ENCODE measurements at places on chromosomes 2 and 18.
A peak's percentile ranks its signal among the peaks of the same experiment; 100 is the strongest.

DNA sequence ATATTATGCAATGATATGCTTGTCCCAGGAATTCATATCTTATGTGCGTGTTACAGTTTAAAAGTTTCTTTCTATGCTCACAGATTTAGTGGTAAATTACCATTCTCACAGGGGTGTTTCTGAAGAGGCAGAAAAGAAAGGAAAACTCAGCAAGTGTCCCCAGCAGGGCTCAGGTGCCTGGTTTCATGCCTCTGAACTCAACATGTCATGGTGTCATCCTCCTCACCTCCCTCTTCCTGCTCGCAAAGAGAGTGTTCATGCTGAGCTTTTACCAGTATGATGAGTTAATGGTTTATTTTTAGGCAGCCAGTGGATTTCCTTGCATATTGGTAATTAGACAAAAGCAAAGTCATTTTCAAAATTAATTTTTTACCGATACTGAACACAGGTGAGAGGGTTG, 492.9 kb upstream of the ZEB2 start:
- DNase-seq = no peak

- no peak for DNase-seq
These were observed 245.0 kb upstream of the FN1 start for GRCh38 chr2:215680605-215681598.

DNA sequence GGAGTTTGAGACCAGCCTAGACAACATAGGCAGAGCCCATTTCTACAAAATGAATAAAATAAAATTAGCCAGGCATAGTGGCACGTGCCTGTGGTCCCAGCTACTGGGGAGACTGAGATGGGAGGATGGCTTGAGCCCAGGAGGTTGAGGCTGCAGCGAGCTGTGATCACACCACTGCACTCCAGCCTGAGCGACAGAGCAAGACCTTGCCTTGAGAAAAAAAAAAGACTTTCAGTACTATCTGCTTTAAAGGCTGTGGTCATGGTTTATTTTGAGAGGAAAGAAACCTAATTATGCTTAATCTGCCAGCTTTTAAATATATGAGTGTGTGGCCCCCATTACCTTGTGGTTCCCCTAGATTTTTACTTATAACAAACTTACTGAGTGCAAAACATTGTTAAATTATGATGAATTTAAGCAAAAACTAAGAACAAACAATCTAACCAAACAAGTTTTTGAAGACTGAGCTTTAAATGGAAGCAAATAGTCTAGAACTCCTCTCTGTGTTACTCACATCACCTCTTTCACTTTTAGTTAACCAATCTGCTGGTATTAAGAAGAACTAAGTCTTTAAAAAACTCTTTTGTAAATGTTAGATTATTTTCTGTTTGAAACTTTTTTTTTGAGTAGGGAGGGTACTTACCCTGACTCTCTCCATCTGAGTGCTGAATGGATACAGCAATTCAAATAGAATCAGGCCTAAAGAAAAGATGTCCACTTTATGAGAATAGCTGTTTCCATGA, 65.4 kb downstream of the EIF2AK3 start:
- no peak for DNase-seq

DNA sequence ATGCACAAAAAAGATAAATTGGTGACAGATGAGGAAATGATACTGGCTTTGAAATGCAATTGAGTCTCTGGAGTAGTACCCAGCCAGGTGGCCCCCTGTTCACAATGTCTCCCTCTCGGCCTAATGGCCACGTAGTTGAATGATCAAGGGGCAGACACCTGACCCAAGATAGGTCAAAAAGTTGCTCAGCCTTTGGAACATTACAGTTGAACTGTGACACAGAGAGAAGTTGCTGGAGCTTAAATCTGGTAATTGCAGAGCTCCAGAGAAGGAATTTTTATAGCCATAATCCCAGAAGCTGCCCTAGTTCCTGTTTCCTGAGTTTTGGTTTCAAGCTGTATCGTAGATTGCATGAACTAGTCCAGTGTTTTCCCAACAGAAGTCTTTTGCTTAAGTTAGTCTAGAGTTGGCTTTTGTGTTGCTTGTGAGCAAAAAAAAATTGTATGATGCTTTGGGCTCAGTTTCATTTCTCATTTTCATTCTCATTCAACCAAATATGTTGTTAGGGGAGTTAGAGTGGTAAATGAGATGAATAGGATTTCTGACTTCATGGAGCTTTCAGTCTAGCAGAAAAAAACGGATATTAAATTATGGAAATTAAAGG, 117.9 kb downstream of the CSRNP3 start:
- no peak for DNase-seq

DNA sequence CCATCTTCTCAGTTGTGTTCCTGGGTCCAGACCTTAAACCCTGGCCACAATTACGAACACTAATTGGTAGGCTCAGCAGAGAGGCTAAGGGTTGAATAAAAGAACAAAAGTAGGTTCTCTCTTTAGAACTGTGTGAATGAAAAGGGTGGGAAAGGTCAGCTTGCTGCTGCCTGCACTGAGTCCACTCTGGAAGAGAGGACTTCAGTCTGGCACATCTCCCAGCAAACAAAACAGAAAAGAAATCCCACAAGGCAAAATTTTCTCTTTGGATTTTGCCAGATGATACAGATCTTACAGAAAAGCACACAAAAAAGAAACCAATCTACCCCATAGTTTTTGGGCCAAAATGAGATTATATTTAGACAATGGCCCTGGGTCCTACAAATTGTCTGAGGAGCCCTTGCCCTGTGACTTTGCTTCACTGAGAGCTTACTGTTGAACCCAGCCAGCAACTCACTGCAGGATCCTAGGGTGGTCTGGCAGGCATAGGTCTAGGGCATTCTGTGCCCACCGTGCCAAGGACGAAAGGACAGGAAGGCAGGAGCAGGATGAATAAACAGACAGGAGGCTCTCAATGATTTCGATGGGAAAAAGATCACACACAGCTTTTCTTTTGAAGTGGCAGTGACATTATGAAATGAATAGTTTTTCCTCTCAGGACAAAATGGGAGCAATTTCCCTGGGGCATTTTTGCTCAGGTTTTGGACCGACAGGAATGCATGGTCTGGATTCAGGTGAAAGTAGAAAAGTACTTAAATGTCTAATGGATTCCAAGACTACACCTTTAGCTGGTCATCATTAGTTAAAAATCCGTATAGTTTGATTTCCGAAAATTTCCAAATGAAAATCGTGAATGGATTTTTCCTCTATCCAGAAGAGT, 68.4 kb upstream of the STAM2 start:
- DNase-seq = no peak

GRCh38 chr18:52499016-52499415, 159.0 kb downstream of the DCC start:
- no peak for DNase-seq

DNA sequence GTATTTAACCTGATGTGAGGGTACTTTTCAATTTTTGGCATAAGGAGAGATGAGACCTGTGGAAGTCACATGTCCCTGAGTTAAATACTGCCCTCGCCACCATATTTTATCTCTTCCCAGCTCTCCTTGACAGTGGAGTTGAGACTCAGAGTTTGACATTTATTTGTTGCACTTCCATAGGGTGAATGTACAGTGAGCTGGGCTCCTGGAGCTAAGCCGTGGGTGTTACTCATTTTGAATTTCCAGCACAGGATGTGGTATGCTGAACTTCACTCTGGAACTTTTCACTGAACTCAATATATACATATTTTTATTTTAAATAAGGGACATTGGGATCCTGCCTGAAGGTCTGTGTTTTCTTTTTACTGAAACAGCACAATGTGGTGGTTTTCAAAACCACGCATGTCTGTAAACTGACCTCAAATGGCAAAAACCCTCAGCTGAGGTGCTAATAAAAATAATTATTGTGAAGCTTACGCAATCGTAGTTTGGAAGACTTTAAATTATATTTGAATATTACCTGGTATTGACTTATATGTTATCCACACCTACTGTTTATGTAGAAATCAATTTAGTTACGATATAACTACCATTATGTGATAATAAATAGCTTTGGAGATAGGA, 12.1 kb downstream of the RNF144A start:
- DNase-seq = no peak

DNA sequence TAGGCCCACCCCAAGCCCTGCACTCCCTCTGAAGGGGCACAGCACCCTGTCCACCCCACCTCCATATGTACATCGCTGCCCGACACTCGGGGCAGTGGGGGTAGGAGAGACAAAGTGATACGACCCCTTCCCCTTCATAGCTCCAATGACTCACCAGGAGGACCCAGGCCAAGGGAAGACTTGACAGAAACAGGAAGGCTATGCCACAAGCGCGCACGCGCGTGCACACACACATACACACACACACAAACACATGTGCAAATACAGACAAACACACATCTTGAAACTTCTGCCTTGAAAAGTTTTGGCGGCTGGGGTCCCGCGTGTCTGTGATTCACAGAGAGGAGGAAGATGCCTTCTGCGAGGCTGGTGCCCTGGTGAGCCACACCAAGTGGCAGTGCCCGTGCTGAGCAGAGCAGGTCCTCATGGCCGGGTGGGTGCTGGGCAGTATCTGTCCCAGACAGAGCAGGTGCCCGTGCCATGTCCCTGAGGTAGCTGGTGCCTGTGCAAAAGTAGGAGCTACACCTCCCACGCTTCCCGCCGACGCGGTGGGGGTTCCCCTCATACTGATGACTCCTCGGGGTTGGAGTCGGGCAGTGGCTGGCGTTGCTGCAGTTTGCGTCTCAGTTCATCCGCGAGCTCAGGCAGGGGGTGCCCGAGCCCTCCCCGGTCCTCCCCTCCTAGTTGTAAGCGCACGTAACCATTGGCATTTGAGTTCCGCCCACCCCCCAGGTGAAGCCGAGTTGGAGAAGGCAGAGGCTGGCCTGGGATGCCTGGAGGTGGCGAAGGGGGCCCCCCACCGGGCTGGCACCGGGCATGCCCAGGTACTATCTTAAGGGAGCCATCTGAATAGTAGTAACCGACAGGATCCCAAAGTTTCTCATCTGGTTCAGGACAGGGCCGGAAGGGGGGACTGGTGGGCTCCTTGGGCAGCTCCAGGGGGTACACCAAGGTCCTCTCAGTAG, 2.5 kb upstream of the ANKRD39 start:
- DNase-seq = no peak

DNA sequence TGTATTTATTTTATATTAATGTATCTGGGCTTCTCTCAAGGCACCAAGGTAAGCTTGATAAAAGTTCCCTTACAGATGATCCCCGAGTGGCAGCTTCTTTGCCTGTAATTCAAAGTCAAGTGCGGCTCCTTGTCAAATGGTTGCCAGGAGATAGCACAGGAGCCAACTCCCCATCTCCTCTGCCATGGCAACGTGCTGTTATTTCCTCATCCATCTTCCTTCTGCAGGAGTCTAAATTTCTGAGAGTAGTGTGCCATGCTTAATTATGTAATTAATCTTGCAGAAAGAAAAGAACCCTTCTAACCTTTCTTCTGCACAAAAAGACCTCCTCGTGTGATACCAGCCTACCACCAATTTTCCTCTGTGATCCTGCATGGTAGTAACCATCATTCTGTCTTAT, 46.2 kb upstream of the ACMSD start:
- no peak for DNase-seq

GRCh38 chr2:121018136-121019061, 266.6 kb downstream of the TFCP2L1 start:
- no peak for DNase-seq

DNA sequence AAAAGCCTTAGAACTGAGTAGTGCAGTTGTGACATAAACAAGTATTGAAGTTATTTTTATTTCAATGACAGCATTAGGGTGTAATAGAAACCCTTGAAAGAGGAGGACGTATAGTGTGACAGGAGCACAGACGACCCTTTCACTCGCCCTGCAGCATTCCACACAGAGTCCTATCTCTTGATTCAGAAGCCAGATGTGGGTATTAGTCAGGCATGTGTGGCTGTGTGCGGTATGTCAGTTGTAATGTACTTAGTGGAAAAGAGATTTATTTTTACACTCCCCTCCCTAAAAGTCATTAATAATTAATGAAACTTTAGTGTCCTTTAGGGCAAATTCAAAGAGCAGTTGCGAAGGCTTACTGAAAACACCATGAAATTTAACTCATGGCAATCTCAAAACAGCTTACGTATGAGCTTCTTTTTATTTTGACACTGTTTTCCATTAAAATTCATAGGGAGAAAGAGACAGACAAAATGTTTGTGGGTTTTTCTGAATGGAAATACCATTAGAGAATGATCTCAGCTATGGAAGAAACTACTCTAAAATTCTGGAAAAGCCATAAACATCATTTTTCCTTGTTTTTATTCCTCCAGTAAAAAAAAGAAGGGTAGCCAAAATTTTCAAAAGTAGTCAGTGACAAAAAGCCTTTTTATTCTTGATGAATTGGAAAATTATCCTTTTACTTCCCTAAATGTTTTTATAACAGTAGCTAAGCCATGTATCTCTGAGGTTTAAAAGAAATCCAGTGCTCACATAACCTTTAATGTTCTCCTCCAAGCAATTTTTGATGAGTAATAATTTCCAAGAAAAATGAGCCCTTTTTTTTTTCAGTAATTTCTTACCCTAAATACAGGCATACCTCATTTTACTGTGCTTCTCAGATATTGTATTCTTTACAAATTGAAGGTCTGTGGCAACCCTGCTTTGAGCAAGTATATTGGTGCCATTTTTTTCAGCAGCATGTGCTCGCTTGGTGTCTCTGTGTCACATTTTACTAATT, 84.0 kb upstream of the DSEL start:
- DNase-seq = no peak

GRCh38 chr18:62434798-62435197, 88.0 kb upstream of the ZCCHC2 start:
- no peak for DNase-seq

DNA sequence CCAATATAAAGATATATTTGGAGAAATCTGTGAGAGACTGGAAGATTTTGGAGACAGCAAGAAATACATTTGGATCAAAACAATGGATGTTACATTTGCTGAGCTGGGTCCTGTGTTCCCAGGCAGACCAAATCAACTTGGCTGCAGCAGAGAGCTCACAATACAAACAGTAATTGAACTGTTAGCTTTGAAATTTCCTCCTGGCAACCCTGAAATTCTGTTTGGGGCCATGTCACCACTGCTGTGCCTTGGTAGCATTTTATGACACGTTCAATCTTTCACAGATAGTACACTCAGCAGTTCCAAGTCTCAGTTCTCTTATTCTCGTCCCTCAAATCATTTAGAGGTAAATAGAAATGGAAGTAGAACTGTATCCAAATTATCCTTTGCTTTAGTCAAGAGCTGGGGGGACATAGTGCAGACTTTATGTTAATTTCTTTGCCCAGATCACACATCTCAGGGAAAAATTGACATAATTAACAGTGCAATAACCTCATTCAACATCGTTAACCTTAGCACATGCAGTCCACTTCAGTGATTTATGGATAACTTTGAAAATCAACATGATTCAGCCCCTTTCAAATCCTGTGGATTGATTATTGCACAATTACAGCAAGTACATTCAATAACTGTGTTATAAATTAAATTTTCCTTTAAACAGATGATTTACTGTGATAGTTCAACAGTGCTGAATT, 277.4 kb upstream of the MC4R start:
- no peak for DNase-seq

GRCh38 chr2:98643496-98644100, 35.2 kb downstream of the UNC50 start:
- DNase-seq = no peak

- DNase-seq = peak; percentile 21
These were observed 219.9 kb downstream of the SH3RF3 start for GRCh38 chr2:109348671-109349502.

GRCh38 chr2:148888986-148889385, 14.0 kb downstream of the KIF5C start:
- DNase-seq = no peak
